ENCODE measurements at places on chromosomes 6 and 20. TPM values are rescaled to one million over a fixed set of nuclear protein-coding genes. Genes with fewer than 3 reads are reported as not detected.

NFYA gene
- 12.6 TPM for total RNA-seq

RGS17 gene
- total RNA-seq: 8.2 TPM

TMEM244 gene
- total RNA-seq: not detected

SCUBE3 gene
- total RNA-seq: 0.30 TPM

VGLL2 gene
- total RNA-seq: not detected

MRAP2 gene
- not detected for total RNA-seq

SYCP2 gene
- total RNA-seq: under 0.01 TPM

RIPOR3 gene
- total RNA-seq: 0.30 TPM

MPC1 gene
- 32.9 TPM for total RNA-seq

TRDN gene
- not detected for total RNA-seq

TSBP1 gene
- not detected for total RNA-seq

ULBP3 gene
- 18.5 TPM for total RNA-seq

CALHM6 gene
- total RNA-seq: 1.8 TPM

MOXD1 gene
- 13.8 TPM for total RNA-seq

CCR6 gene
- not detected for total RNA-seq

FNDC1 gene
- 0.17 TPM for total RNA-seq

HLA-DRA gene
- total RNA-seq: not detected

PDYN gene
- total RNA-seq: not detected

ADGRB3 gene
- total RNA-seq: 0.17 TPM

SPATS1 gene
- not detected for total RNA-seq

NSFL1C gene
- 30.4 TPM for total RNA-seq

CLPSL1 gene
- not detected for total RNA-seq

ARMC2 gene
- total RNA-seq: 1.3 TPM

HRH3 gene
- not detected for total RNA-seq

PRL gene
- not detected for total RNA-seq

ZNF165 gene
- total RNA-seq: 0.45 TPM

SMLR1 gene
- not detected for total RNA-seq

KIF3B gene
- 17.5 TPM for total RNA-seq

CTCFL gene
- total RNA-seq: not detected

TP53TG5 gene
- not detected for total RNA-seq

DDO gene
- total RNA-seq: 0.74 TPM

SLC22A2 gene
- not detected for total RNA-seq

NKX2-2 gene
- total RNA-seq: not detected

HAO1 gene
- not detected for total RNA-seq

OR2J3 gene
- not detected for total RNA-seq

CD24 gene
- total RNA-seq: 0.17 TPM

C6orf163 gene
- 0.34 TPM for total RNA-seq

PNLDC1 gene
- not detected for total RNA-seq

PI16 gene
- not detected for total RNA-seq

GRM1 gene
- total RNA-seq: not detected

RAD21L1 gene
- not detected for total RNA-seq

LRRC1 gene
- total RNA-seq: 6.4 TPM

PABPC1L gene
- 10.1 TPM for total RNA-seq

EXOC2 gene
- 30.3 TPM for total RNA-seq

BMP7 gene
- total RNA-seq: not detected

SLC22A1 gene
- total RNA-seq: under 0.01 TPM

GPX5 gene
- total RNA-seq: not detected

Measured in bronchus fibroblast of lung (primary cell).